Dermis blood vessel endothelial cell (primary cell): ENCODE measurements at places on chromosomes 3 and 15. TPM values are rescaled to one million over a fixed set of nuclear protein-coding genes. Genes with fewer than 3 reads are reported as not detected.

GRCh38 chr3:165555785-165556184 is 281.4 kb downstream of the BCHE start:
- no peak for DNase-seq

DNA sequence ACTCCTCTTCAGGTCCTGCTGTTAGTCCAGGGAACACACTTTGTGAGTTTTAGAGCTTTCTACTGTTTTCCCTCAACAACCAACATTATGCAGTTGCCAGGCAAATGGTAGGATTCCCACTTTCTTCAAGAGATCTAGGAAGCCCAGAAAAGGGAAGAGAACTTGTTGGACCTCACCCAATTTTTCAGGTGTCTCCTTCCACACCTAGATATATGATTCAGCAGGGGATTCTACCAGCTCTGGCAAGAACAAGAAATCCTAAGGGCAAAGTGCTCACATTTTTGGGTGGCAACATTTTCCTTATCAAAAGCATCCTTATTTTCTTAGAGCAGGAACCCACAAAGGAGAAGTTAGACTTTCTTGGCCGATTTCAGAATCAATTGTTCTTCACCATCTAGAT is 57.4 kb downstream of the PRICKLE2 start:
- no peak for DNase-seq

SLC22A14 gene
- total RNA-seq: 0.17 TPM in 1 of 2 replicates, not detected in the other

- DNase-seq: no peak
These were observed 908 bp upstream of the RAB43 start for GRCh38 chr3:129122412-129123011.

HGD gene
- 0.60 and 2.4 TPM in 2 replicates for total RNA-seq

- peak; percentile 36 for DNase-seq
These were observed 2.8 kb upstream of the PLXNB1 start for GRCh38 chr3:48432411-48433371.

DNA sequence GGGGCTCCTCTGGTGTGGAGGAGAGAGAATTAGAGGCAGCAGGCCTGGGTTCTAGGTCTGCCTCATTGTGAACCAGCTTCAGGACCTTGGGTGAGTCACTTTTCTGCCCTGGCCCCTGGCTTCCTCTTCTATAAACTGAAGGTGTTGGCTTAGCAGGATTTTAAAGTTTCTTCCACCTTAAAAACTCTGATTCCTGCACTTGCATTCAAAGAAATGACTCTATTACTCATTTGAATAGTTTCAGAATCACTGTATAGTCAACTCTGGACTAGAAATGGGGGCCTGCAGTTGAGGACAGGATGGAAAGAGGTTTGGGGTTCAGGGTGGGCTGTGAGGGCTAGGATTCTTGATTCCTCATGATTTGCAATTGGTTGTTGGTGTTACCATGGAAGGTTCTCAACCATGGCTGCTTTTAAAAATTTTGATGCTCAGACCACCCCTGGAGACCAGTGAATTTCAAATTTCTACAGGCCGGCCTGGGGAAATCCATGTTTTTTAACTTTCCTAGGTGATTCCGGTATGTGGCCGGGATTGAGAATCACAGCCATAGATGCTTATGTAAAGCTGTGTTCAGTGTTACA is 19.9 kb downstream of the SMAD3 start:
- peak; percentile 42 for DNase-seq

GRCh38 chr3:44989636-44990373 is 13.8 kb downstream of the EXOSC7 start:
- peak; percentile 26 for DNase-seq

OR5H14 gene
- total RNA-seq: under 0.01 TPM in 1 of 2 replicates, not detected in the other

DNA sequence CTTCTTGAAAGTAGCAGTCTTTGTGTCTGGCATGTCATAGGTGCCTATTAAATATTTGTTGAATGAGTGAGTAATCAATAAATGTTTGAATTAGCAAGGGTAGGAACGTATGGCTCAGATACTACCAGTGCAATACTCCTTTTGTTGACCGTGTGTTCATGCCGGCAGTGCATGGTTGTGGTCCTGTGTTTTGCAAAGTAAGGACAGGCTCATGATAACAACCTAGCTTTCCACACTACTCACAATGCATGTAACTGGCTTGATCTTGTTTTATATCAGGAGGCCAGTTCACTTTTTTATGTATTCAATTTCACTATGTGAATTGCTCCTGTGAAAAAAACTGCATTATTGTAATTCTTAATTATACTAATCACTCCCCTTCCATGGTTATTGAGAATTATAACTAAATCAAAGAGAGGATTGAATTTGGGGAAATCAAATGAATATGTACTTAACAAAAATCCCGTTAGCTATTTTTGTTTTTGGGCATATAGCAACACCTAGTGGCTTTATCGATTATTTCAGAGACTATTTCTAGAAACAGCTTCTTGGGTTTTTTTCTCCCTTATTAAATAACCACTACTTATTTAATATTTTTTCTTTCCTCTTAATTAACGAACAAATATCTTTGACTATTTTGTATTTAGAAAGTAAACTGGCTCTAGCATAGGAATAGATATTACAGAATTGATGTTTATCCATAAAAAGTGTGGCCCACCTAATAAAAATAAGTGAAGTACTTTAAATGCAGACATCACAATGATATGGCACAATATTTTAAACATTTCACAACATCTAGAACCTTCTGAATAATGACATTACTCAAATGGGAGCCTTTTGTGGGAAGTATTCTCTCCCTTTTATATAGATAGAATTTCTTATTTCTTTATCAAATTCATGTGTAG is 218.5 kb downstream of the BBX start:
- DNase-seq: peak; percentile 58

DNA sequence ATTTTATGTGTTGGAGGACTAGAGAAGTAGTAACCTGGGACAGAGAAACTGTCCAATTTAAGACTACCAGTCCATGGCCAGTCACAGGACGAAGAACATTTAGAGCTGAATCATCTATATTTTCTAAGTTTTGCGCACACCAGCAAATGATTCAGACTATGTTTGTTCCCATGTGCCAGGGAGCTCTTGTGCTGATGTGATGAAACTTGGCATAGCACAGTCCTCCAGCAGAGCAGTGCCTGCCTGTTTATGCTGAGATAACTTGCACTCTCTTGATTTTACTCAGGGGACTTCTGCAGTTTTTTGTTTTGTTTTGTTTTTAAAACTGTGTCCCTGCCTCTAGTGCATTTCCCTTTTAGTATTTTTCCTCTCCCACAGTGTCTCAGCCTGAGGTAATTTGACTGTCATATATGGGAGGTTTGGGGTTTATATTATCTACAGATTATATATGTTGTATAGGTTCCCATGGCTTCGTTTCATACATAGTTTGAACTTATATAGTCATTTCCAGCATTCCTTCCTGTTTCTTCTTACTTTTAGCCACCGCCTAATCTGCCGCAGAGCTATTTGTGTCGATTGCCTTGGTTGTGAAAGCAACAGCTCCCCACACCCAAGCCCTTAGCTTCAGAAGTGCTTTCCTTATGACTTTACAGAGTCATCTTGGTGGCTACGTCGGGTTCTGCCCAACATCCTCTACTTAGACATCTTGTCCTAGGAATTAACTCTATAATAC is 45.5 kb downstream of the PPM1L start:
- no peak for DNase-seq

- peak; percentile 56 for DNase-seq
These were observed 541 bp downstream of the RPS27L start for GRCh38 chr15:63156755-63157117.

CPA3 gene
- total RNA-seq: 0.68 TPM in 1 of 2 replicates, not detected in the other

NAALADL2 gene
- total RNA-seq: 0.56 and 1.4 TPM in 2 replicates

GRCh38 chr3:49666592-49666991 is 7.6 kb upstream of the APEH start:
- DNase-seq: no peak

GRCh38 chr3:36250191-36250590 is 130.1 kb upstream of the STAC start:
- no peak for DNase-seq

GRCh38 chr15:41566121-41566885 is 7.3 kb downstream of the TYRO3 start:
- DNase-seq: no peak

DNA sequence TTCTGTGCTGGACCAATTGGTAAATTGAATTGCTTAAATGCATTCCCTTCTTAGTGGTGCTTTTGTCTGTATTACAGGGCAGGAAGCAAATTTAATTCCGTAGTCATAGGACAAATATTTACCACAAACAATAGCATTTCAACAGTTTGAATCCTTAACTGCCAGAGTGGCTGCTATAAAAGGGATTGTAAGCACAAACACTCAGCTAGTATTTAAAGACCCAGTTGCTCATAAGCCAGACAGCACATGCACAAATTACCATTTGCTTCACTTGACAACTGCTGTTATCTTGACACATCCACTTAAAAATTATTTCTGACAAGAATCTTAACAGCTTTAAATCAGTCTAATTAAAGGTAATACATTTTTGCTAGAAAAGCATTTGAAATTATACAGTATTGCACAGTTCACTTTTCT is 490.2 kb upstream of the ADAMTS9 start:
- peak; percentile 17 for DNase-seq

GRCh38 chr15:71437919-71438318 is 322.6 kb downstream of the THSD4 start:
- no peak for DNase-seq

GRCh38 chr3:12663401-12663935 is 449 bp downstream of the RAF1 start:
- DNase-seq: peak; percentile 45

DNA sequence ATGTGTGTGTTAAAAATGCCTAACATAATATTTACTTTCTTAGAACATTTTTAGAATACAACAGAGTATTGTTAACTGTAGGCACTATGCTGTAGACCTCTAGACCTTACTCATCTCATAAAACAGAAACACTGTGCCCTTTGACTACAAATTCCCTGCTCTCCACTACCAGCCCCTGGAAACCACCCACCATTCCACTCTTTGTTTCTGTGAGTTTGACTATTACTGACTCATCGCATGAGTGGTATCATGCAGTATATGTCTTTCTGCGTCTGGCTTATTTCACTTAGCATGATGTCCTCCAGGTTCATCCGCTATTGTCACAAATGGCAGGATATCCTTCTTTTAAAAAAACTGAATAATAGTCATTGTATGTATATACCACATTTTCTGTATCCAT is 216.7 kb upstream of the CFAP20DC start:
- no peak for DNase-seq

- no peak for DNase-seq
These were observed 36.3 kb downstream of the SERPINI2 start for GRCh38 chr3:167437428-167438139.

PLAAT1 gene
- 0.47 TPM in 1 of 2 replicates, not detected in the other for total RNA-seq

DNA sequence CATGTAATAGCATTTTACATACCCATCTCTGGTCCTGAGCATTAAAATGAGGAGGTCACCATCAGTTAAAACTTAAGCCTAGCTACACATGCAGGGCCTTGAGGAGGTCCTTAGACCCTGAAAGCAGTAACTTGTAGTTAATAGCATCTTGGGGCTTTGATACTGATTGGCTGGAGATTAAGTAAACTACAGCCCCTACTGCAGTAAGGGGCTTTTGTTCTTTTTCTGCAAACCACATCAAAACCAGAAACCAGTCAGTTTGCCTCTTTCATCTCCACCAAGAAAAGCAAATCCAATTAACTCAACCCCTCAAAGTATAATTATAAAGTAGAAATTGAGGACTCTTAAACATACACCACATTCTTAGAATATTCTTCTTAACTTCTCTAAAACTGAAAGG is 622.7 kb downstream of the ZPLD1 start:
- DNase-seq: no peak

DNA sequence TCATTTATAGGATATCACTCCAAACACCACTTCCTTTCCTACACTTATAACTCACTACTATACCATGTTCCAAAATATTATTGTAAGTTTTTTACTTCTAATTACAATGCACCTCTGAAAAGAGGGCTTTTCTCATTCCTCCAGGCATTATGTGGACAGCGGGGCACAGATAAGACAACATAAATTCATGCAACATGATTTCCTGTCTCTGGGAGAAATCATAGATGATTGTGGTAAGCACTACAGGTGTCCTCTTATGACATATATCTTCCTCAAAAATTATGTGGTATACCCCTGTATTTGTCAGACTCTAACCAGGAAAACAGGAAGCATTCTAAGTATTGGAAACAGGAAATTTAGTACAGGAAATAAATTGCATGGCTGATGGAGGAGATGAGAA is 45.7 kb upstream of the INO80 start:
- no peak for DNase-seq

ANXA2 gene
- 3,547 and 3,999 TPM in 2 replicates for total RNA-seq

GRCh38 chr15:32119694-32120330 is 89.5 kb downstream of the CHRNA7 start:
- DNase-seq: no peak

ANKRD34C gene
- total RNA-seq: not detected in 2 replicates

GOLGA8S gene
- total RNA-seq: 0.05 TPM in 1 of 2 replicates, not detected in the other

ADAMTS7 gene
- total RNA-seq: 12.6 and 19.3 TPM in 2 replicates

DNA sequence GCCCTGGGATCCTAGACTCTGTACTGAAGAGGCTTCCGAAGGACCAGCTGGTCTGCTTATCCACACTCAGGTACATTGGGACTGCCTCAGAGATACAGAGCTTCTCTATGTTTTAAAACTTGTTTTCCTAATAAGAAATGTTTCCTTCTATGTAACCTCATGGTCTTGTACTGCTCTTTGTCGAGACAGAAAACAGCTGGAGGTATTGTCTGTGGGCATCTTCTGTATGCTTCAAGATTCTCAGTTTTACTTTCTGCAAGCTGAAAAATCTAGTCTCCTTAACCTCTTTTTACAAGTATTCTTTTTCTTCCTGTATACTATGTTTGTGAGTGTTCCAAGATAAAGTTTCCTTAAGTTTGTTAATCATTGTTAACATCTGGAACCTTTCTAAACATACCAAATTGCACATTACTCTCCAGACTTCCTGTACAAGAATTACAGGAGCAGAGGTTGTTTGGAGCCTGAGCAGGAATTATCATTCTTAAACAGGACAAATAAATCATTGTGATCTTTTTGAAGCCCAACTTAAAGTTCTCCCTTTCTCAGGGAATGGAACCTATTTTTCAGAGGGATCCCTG is 358.3 kb upstream of the CFAP20DC start:
- no peak for DNase-seq

KBTBD13 gene
- not detected in 2 replicates for total RNA-seq

EIF4E3 gene
- 2.5 and 2.6 TPM in 2 replicates for total RNA-seq

- peak; percentile 25 for DNase-seq
These were observed 22.8 kb upstream of the TM2D3 start for GRCh38 chr15:101675015-101675414.

GRCh38 chr15:88615303-88616107 is 5.6 kb upstream of the AEN start:
- no peak for DNase-seq

GRCh38 chr3:197371591-197372046 is 73.2 kb upstream of the DLG1 start:
- no peak for DNase-seq

ANKRD63 gene
- total RNA-seq: not detected in 2 replicates
